ENCODE measurements at places on chromosomes 2 and 18.
A peak's percentile ranks its signal among the peaks of the same experiment; 100 is the strongest.

- DNase-seq = peak; percentile 36
Observed at GRCh38 chr2:46462936-46463335, 16.4 kb upstream of the TMEM247 start.

DNA sequence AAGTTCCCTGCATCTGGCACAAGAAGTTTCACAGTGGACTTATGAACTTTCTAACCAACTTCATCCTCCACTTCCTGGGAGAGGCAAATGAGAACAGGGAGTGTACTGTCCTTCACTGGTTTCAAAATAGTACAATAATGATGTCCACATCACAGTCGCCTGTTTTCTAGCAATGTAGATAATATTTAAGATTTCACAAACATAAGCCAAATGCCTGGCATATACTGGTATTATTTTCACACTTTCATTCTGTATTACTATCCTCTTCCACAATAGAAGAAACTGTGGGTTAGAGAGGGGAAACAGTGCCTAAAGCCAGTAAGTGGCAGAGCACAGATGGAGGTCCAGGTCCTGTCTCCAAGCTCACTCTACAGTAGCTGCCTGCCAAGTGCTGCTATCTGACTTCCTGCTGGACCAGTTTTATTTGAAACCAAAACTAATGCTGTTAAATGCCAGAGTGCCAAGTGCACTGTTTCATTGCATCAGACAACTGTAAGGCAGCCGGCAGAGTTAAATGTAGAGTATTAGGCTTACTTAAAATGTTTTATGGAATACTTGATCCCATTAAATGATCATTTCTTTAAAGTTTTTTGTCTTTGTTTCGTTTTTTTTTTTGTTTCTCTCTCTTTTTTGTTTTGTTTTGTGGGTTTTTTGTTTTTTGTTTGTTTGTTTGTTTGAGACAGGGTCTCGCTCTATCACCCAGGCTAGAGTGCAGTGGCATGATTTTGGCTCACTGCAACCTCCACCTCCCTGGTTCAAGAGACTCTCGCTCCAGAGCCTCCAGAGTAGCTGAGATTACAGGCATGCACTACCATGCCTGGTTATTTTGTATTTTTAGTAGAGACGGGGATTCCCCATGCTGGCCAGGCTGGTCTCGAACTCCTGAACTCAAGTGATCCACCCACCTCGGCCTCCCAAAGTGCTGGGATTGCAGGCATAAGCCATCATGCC lies 15.1 kb downstream of the COBLL1 start:
- DNase-seq = peak; percentile 77

- no peak for DNase-seq
Observed at GRCh38 chr2:102401456-102401855, 21.5 kb upstream of the IL18RAP start.

- DNase-seq = peak; percentile 58
Observed at GRCh38 chr2:180573951-180574350, 406.5 kb upstream of the UBE2E3 start.

- DNase-seq = no peak
Observed at GRCh38 chr2:131011486-131011885, 81.8 kb downstream of the FAM168B start.

DNA sequence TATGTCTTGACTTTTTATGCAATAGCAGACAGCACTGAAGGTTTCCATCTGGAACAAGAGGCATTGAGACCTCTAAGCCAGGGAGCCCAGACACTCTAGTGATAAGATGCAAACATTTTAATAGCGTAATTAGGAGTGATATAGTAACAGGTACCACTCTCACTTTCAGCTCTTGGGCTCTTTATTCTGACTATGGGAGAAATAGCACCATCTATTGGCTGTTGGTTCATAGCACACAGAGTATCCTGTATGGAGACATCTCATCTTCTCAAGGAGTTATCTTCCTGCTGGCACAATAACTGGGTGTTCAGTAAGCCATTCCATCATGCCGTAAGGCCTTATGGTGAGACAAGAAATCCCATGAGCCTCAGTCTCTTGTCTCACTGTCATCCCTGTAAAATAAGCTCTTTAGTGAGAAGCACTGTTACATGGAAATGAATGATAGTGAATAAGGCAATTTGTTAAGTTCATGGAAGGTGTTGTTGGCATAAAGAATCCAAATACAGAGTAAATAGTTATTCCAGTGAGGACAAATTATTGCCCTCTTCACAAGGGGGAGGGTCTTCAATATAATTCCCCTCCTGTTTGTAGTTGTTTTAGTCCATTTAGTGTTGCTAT lies 48.3 kb downstream of the THUMPD2 start:
- DNase-seq = peak; percentile 50

DNA sequence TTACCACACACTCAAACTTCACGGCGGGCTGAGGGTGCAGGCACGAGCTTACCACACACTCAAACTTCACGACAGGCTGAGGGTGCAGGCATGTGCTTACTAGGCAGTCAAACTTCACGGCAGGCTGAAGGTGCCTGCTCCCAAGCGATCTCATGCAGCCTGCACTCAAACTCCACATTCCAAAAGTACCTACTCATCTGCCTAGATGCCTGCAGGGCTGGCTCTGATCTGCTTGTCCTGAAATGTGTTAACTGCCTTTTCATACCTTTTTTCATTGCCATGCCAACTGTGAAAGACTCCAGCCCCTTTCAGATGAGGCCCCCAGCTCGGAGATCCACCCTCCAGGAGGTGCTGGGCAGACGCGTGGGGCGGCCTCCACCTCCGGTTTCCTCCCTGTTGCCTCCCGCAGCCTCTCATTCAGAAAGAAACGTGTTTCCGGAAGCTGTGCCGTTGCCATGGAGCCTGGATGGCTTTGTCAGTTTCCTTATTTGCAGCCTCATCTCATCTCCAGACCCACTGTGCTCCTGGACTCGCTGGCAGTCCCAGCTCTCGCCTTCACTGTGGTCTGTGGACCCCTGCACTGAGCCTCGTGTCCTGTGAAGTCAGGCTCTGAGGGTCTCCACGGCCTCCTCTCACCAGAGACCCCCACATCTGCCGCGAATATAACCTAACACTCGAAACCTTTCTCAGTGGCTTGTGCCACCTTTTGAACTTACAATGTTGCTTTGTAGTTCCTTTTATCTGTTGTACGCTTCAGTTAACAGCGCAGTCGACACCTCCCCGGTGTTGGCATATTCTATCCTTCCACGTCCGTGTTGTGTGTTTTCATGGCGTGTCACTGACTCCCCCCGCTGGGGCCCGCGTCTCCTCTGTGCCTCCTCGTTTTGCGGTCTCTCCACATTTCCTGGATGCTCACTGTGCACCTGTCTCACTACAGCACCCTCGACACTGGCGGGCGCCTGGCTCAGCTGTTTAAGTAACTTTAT lies 106.1 kb upstream of the ALKAL2 start:
- DNase-seq = peak; percentile 5

- no peak for DNase-seq
Observed at GRCh38 chr2:241742320-241742939, 8.0 kb downstream of the D2HGDH start.
